ENCODE measurements at places on chromosomes 3 and 15.

DNA sequence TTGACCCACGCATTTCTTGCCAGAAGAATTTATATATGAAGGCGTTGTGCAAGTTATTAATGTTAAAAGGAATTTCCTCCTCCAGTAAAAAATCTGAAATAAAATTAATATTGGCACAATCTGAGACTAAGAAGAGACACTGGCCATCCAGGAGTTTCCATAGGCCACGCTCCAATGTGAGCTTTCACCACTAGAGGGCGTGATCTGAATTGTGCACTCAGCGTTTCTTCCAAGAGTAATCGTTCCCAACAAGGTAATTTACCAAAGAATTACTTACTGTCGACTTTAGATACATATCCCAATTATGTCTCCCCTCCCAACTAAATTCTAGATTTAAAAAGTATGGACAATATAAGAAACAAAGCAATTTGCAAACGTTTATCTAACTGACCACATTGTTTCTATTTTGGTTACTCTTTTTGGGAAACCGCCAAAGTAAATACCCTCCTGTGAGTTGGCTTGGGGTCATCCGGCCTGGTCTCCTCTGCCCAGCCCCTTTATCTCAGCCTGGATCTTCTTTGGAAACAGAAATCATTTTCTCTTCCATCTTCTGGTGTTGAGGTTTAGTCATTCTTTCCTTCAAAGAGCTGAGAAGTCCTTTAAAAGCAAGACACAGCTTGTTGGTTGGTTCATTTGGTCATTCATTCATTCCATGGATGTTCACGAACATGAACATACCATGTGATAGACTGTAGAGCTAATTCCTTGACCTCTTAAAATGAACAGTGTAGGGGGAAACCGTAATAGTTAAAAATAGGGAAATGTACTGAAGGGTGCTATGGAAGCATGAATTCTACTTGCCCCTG is 26.2 kb downstream of the POLR2M start:
- peak; percentile 28 for DNase-seq

DNA sequence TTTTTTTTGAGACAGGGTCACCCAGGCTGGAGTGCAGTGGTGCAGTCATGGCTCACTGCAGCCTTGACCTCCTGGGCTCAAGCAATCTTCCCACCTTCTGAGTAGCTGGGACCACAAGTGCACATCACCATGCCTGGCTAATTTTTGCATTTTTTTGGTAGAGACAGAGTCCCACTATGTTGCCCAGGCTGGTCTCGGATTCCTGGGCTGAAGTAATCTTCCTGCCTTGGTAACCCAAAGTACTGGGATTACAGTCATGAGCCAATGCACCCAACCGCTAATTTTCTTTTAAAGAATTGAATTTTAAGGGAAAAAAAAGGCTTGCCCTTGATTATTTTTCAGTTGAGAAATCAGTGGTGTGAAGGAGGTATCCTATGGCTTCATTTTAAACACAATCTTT is 334.0 kb downstream of the SOX2 start:
- no peak for DNase-seq

GRCh38 chr3:72634128-72634527 is 214.1 kb downstream of the SHQ1 start:
- DNase-seq, result no peak

GRCh38 chr3:58098531-58098930 is 90.3 kb downstream of the FLNB start:
- DNase-seq, result no peak

DNA sequence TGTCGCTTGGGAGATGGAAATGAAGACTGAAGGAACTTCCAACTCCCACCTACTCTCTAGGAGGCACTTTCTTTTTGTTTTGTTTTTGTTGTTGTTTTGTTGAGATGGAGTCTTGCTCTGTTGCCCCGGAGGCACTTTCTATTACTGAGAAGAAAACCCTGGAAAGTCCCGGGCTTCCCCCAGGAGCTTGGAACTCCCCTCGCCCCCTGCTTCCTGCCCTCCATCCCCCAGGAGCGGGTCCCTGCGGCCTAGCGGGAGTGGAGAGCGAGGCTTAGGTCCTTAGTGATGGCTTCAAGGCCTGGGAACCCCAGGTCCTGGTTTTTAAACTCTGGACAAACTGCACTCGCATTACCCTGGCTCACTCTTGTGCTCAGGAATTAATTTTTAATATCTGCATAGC is 195.7 kb downstream of the OCA2 start:
- no peak for DNase-seq

DNA sequence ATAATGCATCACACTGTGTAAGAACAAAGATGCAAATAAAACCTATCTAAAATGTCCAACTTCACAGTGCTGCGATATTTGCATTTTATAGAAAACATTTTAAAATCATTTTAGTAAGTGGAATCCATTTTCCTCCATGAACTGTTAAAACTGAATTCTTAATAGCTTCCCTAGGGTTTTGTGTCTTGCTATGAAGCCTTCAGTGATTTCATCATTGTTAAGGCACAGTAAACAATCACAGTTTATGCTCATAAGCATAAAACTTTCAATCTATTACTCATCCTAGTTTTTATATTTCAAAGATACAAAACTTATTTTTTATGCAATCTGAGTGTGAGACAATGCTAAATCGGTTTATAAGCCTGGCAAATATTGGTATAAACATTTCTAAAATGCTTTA is 509.7 kb downstream of the TUSC7 start:
- no peak for DNase-seq

- DNase-seq, result no peak
Observed at GRCh38 chr3:184261270-184261853, at the start of gene CAMK2N2. TSS of gene CAMK2N2 (minus strand) at chr3:184261553. CDS start at chr3:184261285, 268 bp downstream.

DNA sequence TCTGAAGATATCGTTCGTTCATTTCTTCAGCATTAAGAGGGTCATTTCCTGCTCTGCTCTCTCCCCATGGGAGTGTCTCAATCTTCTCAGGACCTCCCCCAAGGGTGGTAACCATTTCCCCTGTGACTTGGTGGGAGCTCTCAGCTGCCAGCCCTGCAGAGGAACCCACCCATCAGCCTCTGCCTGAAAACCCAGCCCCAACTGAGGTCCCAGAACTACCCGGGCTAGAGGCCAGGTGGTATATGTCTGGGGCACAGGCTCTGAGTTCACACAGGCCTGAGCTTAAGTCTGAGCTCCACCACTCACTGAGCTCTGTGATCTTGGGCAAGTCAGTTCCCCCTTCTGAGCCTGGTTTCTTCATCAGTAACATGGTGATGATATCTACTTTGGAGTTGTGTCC is 10.0 kb upstream of the ATP2B2 start:
- DNase-seq, result no peak

- no peak for DNase-seq
Observed at GRCh38 chr3:142019794-142020320, 129.5 kb downstream of the TFDP2 start.

DNA sequence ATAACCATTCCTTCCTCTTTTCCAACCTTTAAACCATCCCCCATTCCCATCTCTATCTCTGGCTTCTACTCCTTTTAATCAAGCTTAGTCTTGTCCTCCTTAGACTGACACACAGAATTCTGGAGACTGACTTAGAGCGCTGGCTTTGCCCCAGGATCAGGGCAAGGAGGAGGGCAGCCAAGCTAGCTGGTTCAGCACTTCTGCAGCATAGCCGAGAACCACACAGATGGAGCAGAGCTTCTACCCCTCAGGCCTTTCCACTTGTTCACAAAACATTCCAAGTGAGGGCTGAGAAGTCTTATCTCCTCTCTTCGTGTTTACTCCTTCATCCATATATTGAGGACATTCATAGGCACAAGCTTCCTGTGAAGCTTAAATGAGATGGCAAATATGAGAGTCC is 246.5 kb upstream of the PEX5L start:
- no peak for DNase-seq

- DNase-seq, result no peak
Observed at GRCh38 chr15:63599401-63600000, 2.3 kb downstream of the FBXL22 start.

GRCh38 chr3:196471551-196471950 is 32.0 kb downstream of the RNF168 start:
- no peak for DNase-seq

GRCh38 chr15:87965304-87965703 is 291.2 kb downstream of the NTRK3 start:
- no peak for DNase-seq

GRCh38 chr3:156751461-156752025 is 74.6 kb upstream of the LEKR1 start:
- DNase-seq, result peak; percentile 41

GRCh38 chr3:42491881-42492507 is 10.4 kb upstream of the VIPR1 start:
- no peak for DNase-seq

- DNase-seq, result no peak
Observed at GRCh38 chr3:45309876-45310275, 78.5 kb upstream of the LARS2 start.

DNA sequence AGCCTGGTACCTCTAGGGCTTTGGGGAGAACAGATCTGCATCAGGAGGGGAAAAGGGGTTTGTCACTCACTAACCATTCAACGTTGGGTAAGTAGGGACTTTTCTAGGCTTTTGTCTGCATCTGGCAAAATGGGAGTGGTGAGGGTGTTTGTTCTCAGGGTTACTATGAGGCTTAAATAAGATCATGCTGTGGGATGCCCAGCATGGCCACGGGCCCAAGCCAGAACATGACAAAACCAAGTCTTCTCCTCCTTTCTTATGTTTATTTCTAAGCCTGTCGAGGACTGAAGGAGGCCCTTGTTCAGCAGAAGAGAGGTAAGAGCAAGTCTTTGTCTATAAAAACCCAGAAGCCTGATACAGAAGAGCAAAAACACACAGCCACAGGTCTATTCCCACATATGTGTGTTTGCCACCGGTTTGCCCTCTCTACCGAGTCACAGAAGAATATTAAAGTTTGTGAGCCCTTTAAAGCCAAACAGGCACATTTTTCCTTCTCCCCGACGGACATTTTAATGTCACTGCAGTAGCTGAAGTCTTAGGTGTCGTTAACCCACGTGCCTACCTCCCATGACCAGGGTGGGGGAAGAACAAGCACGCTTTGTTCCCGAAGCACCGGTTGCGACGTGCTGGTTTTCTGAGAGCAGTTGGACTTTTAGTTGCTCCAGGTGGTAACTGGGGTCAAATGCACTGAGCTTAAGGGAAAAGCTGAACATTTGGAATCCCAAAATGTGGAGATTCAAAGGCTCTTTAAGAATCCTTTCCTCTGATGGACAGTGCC is 72.1 kb downstream of the NOX5 start:
- no peak for DNase-seq

- DNase-seq, result no peak
Observed at GRCh38 chr3:15812183-15812582, 14.4 kb upstream of the ANKRD28 start.

DNA sequence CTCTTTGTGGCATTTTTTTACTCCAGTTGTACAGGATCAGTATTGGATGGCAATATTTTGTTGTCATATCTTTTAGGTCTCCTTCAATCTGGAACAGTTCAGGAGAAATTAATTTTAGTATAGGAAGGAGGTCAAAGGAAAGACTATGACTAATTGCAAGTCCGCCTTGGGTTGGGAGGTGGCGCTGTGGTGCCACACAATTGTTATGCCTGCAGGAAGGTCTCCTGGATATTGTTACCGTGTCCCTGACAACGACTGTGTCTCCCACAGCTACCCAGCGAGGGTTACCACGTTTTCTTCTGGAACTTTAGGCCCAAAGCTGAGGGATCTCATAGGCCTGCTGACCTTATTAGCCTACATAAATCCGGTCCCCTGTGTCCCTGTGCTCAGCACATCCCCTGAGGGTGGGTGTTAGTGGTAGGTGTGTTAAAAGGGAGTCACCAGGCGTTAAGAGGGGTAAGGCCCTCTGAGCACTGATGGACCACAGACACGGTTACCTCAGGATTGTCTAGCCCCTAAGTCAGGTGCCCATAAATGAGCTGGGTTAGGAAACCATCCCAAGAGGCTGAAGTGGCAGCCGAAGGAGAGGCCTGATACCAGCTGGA is 31.5 kb downstream of the KCNAB1 start:
- no peak for DNase-seq

DNA sequence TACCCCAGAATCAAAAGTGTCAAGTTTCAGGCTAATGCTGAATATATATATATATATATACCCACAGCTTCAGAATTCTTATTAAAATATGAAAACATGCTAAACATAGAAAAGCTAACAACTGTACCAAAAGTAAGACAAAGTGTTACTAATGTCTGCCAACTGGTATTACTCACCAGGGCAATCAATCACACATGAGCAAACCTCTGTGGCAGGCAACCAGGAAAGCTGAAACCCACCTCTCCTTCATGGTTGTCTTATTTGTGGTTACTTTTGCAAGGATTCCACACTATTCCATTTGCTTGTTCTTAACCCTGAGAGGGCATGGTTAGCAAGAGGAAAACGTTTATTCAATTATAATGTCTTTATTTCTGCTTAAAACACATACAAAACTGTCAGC is 512.3 kb upstream of the MDFIC2 start:
- DNase-seq, result peak; percentile 10

GRCh38 chr3:186298876-186299275 is 63.2 kb downstream of the DGKG start:
- DNase-seq, result no peak

DNA sequence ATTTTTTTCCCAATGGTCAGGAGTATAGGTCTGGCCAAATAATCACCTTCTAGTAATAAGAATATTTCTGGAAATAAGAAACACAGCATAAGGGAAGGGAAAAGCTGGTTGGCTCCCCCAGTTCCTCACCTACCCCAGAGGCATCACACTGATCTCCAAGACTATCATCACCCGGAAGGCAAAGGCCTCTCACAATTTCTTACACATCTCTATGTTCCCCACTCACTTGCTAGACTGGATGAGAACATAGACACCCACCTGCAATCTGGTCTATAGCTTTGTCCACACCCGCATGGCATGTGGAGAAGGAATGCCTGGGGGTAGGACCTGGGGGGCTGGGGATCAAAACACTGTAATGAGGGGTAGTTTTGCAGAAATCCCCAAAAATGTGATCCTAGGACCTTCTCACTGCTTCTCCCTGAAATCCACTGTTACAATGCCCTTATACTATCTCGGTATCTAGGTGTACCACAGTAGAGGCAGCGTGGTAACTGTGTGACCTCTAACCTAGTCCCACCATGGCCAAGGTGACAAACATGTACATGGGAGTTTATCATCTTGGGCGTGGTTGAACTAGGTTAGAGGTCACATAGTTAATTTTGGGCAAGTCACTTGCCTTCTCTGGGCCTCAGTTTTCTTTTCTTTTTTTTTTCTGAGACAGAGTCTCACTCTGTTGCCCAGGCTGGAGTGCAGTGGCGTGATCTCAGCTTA is 29.5 kb upstream of the NRROS start:
- DNase-seq, result no peak

DNA sequence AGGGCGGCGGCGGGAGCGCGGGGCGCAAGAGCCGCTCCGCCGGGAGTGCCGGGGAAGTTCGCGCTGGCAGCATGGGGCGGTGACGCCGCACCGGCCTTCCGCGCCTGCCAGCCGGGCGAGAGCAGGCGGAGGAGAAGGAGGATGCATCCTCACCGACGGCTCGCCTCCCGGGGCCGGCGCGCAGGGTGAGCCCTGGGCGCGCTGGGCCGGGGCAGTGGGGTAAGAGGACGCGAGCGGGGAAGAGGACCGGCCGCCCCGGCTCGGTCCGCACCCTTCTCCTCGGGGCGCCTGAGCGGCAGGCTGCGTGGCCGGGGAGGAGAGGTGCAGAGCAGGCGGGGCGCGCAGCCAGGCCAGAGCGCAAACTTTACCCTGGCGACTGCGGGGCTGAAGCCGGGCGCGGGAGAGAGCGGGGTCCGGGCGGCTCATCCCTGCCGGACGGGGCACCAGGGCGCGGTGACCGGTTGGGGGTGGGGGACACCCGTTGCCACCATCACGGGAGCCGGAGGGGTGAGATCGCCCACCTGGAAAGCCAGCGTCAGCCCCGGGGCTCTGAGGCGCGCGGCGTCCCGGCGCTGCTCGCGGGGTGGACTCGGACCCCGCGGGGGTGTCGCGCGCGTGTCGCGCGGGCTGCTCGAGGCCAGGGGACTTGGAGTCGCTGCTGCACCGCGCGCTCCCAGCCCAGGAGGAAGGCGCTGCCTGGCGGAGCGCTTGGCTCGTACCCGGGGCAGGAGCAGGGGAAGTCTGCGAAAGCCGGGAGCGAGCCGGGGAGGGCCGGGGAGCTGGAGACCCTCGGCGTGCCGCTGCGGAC is 542 bp downstream of the GABRA5 start:
- no peak for DNase-seq

Measured in hindlimb muscle (tissue), 1 donor.